T-helper 9 cell (primary cell): ENCODE measurements at places on chromosomes 7 and 10.

DNA sequence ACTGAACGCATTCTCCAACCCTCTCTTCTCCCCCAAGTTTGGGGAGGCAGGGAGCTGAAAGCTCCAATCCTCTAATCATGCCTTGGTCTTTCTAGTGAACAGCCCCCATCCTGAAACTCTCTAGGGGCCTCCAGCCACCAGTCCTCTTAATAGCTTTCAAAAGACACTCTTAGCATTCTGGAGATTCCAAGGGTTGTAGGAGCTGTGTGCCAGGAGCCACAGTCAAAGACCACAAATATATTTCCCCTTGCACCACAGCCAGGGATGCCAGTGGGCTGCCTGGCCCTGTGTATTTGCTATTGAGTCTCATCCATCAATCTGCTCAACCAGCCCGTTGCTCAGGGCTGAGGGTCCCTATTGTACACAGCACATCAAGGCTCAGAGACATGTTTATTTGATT, 18.5 kb upstream of the MLXIPL start:
- no peak for DNase-seq

DNA sequence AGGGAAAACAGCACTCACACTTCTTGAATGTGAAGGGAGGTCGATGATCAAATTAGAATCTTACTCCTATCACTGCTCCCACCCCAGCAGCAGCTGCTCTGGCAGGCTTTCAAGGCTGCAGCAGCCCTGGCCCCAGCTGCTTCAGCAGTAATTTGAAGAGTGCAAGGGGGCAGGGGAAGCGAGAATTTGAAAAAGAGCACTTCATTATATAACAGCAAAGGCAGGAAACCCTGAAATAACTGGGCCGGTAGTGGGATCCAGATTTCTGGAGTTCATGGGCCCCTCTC, 44.9 kb downstream of the MYPN start:
- no peak for DNase-seq

- DNase-seq = no peak
Measured at GRCh38 chr10:86354761-86355540, 11.6 kb downstream of the GRID1 start.

- no peak for DNase-seq
Measured at GRCh38 chr10:58979711-58980110, 196.7 kb upstream of the PHYHIPL start.

DNA sequence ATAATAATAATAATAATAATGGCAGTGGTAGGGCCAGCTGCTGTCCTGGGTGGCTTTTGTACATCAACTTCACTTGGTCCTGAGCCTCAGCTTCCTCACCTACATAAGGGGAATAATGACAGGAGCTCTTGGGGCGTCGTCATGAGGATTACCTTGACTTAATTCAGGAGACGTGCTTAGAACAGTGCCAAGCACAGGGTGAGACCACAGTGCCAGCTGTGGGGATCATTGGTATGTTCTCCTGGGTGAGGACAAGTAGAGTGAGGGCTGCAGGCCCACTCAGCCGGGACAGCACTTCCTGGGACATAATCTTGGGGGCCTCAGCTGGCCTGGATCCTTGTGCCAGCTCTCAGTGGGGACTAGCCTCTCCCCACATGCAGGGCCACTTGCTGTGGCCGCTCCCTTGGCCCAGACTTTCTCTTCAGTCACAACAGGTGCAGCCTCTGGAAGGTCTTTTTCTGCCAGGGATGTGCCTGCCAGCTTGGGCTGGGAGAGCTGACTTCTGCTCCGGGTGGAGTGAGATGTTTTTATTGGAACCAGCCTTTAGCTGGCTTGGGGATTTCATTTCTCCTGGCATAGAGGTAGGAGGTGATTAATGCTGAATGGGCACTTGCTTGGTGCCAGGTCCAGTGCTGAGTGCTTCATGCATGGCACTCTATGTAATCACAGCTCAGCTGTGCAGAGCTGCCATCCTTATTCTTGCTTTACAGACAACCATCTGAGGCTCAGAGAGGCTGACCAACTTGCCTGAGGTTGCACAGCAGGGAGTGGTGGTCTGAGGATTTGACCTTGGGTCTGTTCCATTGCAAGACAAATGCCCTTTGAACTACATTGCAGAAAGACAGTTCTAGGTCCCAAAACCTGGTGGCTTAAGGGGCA, 45.3 kb downstream of the TSPAN15 start:
- no peak for DNase-seq

DNA sequence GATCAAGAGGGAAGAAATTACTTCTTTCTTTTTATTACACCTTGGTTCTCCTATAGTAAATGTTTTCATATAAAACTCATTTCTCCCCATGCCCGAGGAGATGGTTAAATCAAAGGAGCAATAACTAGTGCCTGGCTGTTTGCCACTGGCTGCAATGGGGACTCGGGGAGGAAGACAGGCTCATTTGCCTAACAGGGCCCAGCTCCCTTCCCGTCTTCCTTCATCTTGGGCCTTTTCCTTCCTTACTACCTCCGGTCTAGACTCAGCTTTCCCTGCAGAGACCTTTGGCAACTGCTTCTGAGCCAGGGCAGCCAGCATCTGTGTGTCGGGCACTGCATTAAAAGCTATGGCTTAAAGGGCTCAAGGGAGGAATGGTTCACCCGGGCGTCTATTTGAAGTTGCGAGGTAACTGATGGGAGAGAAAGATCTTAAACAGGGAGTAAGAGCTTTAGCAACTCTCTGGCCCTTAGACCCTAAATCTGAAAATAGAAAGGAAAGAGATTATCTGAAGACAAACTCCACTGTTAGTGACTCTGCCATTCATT, 63.5 kb downstream of the CALD1 start:
- DNase-seq = no peak

DNA sequence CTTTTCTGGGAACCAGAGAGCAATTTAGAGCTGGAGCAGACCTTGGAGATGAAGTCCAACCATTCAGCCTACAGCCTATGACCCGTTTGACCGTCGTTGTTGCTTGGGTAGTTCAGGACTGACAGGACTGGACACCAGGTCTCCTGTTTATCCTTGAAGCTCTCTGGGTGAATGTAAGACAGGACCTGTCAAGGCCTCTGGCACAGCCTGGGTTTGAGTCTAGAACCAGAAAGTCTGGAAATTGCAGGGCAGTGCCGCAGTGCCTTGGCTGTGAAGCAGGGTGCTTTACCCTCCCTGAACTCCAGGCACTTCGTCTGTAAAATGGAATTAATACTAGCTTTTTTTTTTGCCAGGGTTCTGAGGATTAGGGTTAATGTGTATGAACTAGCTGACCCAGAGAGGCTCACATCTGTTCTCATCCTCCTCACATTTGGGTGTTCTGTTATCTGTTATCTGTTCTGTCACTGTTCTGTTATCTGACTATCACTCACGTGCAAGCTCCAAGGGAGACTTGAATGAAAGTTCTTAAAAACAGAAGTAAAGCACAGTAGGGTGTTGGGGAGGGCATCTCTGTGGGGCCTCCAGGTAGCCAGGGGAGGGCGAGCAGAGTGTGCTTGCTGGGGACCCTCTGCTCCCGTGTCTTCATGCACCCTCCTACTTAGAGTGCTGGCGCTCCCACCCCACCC, 9.9 kb downstream of the BLVRA start:
- DNase-seq = no peak

DNA sequence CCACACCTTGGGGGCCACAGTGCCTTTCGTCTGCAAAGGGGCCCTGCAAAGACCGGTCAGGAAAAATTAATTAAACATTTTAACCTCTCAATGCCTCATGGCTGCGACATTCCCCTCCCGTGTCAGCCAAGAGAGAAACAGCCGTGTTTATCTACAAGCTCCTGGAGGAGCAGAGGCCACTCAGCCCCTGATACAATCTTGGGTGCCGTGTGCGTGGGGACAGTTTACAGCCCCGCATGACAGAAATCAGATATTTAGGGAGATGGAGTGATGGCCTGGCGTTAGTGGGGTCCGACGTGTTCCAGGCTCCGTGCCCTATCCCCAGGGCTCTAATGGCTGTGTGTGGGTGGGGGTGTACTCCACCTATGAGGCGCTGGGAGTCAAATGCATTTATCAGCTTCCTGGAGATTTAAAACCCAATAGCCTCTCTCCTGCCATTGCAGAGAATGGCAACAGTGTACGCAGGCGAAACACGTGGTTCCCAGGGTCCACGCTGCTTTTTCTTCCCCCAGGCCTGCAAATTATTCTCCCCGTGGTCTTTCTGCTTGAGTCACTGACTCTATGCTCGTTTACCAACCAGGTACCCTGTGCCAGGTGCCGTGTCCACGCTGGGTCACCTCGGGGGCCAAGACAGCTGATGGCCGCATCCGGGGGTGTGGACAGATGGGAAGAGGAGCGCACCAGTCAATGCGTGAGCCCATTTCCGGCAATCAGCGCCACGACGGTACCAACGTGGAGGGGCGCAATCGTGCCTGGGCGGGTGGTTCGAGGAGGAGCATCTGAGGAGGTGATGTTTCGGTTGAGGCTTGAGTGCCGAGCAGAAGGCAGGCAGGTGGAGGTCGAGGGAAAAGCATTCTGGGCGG, 26.6 kb upstream of the PSMG3 start:
- DNase-seq = no peak

DNA sequence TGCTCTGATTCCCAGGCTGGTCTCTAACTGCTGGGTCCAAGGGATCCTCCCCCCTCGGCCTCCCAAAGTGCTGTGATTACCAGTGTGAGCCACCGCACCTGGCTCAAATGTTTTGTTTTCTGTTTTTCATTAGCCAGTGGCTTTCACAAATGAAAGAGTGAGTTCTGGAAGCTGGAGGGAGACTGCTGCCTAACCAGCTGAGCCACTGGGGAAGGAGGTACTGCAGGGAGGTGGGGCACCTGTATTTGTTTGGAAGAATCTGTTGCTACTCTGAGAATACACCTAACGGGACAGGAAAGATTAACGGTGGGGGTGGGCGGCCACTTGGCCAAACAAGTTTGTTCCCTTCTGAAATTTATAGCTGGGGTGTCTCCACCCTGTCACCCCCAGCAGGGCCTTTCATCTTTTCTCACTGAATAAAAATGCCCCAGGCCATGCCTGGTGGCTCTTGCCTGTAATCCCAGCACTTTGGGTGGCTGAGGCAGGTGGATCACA, 4.7 kb downstream of the STOX1 start:
- no peak for DNase-seq

- DNase-seq = no peak
Measured at GRCh38 chr10:117096599-117097201, 41.4 kb downstream of the VAX1 start.

GRCh38 chr10:21161090-21161625, 264.0 kb upstream of the NEBL start:
- no peak for DNase-seq
